Renal cortex interstitium (tissue), 15 donors: ENCODE measurements at places on chromosomes 1 and 21. TPM values are rescaled to one million over a fixed set of nuclear protein-coding genes. Genes with fewer than 3 reads are reported as not detected.

- DNase-seq: no peak
Observed at GRCh38 chr1:111162488-111162880, 22.5 kb downstream of the CEPT1 start.

GRCh38 chr1:1122078-1122811 lies 6.4 kb upstream of the C1orf159 start:
- no peak for DNase-seq

- no peak for DNase-seq
Observed at GRCh38 chr21:38753557-38753971, 52.2 kb upstream of the ETS2 start.

DNA sequence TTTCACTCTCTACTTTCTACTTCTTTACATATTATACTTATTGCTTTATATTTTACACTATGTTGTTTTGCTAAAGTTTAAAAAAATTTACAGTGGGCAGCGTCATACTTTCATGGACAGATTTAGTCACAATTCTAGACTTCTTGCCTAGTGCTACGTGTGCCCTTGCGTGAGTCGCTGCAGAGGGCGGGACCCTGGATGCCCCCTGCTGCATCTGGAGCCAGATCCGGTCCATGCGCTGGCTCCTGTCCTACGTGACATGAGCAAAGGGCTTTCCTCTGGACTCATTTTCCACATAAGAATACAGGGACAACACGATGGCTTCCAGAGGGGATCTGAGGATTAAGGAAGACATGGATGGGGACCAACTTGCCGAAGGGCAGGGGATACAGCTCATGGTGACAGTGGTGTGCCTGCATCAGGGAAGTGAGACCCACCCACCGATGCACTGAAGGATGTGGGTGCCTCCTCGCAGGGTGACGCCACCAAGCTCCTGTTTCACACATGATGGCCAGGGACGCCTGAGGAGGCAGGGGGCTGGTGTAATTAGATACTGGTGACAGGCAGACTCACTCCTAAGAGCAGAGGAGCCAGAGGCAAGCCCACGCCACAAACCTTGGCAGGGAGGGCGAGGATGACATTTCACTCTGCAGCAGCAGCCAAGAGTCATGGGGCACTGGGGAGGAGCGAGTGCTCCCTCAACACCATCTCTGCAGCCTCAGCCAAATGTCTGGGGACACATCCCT lies 86.6 kb downstream of the DMRTB1 start:
- no peak for DNase-seq

GRCh38 chr1:9595156-9595967 lies 6.7 kb downstream of the TMEM201 start:
- DNase-seq: no peak

- no peak for DNase-seq
Observed at GRCh38 chr1:198649232-198649967, 10.6 kb downstream of the PTPRC start.

The CELA3B gene
- 0.29 TPM for polyA plus RNA-seq

The ZBTB21 gene
- 10.8 TPM for polyA plus RNA-seq

The LCE2B gene
- polyA plus RNA-seq: not detected
